ENCODE measurements at places on chromosomes 16 and 17.
A peak's percentile ranks its signal among the peaks of the same experiment; 100 is the strongest.

DNA sequence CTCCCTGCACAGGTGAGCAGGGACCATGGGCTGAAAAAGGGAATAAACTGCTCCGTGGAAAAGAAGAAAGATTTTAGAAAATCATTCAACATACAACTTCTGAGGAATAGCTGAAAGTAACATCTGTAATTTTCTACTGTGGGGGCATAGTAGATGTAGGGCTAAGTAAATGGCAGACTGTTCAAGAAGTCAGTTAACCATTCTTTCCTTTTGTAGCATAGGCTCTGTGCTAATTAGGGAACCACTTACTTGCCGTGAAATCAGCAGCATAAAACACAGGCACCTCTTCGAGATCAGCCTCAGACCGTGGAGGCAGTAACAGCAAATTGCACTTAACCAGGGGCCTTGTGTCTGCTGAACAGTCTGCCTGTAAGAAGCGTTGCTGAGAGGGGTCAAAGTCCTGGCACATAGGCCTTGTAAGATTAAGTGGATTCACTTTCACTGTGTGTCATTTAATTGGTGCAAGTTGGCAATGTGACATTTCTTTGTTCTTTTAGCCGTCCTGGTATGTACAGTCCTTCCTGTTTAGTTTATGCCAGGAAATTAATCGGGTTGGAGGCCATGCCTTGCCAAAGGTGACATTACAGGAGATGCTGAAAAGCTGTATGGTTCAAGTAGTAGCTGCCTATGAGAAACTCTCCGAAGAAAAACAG is 10.4 kb downstream of the COG1 start:
- no peak for DNase-seq

DNA sequence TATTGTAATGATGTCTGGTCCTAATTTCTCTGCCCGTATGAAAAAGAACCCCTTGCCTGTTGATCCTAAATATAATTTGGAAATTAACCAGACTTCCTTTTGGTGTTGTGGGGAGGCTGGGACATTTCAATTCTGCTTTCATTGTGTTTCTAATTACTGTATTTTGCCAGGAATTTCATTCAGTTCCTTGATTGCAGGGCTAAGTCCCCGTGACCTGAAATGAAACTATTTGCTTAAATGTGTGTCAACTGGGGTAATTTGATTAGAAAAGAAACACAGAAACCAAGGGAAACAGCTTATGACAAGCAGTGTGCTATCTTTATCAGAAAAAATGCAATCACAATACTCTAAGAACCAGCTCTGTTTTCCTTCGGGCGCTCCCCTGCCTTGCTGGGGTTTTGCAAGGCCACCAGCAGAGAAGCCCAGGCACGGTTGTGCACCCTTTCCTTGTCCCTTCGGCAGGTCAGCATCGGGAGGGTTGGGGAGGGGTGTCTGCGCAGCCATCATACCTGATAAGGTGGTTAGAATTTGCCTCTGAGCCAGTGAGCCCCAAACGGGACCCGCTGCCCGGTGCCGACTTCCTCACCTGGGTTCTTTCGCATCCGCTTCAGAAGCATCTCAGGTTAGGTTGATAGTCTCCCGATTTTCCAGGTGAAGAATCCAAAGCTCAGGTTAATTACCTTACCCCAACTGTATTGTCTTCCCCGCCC is 19.4 kb downstream of the KLHL36 start:
- DNase-seq: no peak

- no peak for DNase-seq
Measured at GRCh38 chr17:75889454-75889853, 7.3 kb downstream of the TRIM65 start.

DNA sequence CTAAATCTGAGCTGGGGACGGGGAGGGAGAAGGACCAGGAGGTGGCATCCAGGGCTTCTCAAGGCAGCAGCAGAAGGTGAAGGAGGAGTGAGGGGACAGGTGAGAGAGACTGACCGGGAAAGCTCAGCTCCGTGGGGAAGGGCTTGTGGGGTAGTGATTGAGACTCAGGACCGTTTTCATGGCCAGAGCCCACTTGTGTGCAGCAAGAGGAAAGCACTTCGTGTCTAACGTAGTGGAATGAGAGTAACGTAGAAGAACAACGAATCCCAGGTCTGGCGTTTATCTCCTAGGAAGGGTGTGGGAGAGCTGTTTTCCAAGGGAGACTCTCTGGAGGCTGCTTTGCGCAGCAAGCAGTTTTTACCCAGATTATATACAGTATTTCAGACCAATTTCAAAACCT is 1.3 kb upstream of the CDH3 start:
- no peak for DNase-seq

GRCh38 chr17:35448899-35449227 is 297 bp upstream of the SLFN13 start:
- no peak for DNase-seq

DNA sequence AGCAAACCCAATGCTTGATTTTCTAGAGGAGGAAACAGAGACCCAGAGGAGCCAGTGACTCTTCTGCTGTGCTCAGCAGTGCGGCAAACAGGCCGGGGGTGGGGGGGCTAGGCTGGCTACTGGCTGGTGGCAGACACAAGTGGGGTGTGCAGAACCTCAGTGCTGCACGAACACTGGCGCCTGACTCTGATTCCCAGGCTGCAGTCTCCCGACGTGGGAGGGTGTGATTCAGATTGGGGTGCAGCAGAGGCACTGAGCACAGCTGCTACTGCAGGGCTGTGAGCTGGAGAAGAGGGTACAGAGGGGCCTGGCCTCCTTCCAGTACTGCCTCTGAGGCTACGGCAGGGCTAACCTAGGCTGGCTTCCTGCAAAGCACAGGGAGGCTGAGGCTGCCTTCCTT is 8.1 kb downstream of the RPL19 start:
- no peak for DNase-seq

DNA sequence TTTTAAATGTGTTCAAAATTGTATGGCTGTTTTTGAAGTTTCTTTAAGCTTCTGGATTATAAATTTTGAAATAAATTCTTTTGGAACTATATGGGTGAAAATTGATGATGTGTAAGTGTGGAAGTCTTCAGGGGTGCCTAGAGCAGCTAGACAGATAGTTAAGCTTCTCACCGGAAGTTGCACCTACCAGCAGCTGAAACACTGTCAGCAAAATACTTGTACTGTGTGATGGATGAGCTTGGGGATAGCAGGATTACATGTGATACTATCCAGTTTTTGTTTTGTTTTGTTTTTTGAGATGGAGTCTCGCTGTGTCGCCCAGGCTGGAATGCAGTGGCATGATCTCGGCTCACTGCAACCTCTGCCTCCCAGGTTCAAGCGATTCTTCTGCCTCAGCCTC is 19.7 kb downstream of the RBL2 start:
- DNase-seq: no peak

GRCh38 chr17:63246344-63246743 is 199.8 kb downstream of the CYB561 start:
- DNase-seq: no peak

GRCh38 chr16:51876934-51877333 is 670.0 kb downstream of the TOX3 start:
- no peak for DNase-seq

DNA sequence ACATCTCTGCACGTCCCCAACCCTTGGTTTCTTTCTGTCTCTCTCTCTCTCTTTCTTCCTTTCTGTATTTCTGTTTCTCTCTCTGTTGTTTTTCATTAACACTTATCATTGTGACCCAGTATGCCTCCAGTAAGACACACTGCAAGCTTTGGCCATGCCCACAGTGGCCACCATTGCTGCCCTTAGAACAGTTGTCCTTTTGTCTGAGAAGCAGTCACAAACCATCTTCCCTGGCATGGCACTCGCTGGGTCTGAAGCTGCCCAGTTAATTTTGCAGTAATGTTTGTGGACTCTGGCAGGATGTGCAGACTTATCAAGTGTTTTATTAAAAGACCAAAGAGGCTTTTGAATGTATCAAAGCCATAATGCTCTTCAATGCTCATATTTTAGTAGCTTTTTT is 146.9 kb downstream of the MSI2 start:
- DNase-seq: no peak

- no peak for DNase-seq
Measured at GRCh38 chr16:87311387-87311786, 5.8 kb downstream of the C16orf95 start.

DNA sequence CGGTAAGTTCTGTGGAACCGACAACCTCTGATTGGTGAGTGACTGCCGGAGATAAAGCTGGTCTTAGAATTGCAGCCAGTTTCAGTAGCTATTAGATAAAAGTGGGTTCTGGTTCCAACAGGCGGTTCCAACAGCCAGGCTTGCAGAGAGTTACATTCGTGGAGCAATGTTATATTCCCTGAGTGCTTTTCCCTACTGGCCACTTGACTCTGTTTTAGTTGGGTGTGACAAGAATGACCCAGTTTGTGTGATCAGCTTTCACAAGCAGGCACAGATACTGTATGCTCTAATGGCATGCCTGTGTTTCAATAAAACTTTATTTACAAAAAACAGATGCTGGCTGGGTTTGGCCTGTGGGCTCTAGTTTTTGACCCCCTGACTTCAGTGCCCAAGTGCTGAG is 196.6 kb downstream of the SNX29 start:
- DNase-seq: no peak

DNA sequence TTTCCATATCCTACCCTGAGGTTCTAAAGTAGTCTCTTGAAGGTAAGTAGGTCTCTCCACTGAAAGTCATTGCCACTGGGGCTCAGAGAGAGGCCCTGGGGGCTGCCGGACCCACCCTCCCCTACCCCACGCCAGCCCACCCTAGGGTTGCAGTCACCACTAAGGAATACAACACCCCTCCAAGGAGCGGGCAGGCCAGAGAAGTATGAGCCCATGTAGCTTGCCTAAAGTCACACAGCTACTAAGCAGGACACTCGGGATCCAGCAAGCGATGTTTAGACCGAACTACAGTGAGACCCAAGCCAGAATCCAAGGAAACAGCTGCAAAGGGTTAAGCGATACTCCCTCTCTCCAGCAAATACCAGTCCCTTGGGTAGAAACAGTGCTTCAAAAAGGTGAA is 27.0 kb downstream of the C16orf78 start:
- DNase-seq: no peak

- no peak for DNase-seq
Measured at GRCh38 chr16:67932462-67932840, 789 bp upstream of the CTRL start.

DNA sequence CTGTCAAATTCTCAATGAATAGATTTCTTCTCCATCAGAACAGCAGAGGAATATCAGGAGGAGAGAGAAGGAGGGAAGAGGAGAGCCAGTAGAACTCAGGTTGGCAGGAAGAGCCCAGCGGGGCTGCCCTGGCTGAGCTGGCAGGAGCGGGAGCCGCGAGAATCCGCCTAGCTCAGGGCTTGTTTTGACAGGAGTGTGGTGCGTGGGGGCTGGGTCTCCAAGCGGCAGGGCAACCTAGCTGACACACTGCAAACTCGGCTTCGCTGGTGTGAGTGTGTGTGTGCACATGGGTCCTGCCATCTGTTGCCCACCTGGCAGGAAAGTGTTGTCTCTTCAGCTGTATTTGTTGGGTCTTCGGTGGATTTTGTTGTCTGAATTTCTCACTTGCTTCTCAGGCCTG is 27.9 kb upstream of the BCAR1 start:
- DNase-seq: peak; percentile 20

DNA sequence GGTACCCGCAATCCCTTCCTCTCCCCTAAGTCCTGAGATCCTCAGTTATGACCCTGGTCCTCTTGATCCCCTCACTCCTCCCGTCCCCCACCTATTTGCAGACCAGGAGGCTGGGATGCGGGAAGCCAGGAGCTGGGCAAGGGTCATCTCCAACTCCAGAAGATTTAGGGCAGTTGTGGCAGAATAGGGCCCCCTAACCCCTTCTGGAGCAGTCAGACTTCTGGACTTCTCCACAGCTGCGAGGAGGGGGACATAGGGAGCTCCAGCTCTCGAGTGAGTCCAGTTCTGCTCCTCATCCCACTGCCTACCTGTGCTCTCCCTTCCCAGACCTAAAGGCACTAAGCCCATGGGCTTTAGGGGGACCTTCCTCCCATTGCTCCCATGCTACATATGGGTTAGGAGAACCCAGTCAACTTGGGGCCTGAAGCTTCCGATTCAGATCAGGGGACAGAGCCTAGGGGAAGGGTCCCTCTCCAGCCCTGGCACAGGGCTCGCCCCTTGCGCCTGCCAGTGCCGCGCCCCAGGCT is 1.3 kb downstream of the WNK4 start:
- no peak for DNase-seq

DNA sequence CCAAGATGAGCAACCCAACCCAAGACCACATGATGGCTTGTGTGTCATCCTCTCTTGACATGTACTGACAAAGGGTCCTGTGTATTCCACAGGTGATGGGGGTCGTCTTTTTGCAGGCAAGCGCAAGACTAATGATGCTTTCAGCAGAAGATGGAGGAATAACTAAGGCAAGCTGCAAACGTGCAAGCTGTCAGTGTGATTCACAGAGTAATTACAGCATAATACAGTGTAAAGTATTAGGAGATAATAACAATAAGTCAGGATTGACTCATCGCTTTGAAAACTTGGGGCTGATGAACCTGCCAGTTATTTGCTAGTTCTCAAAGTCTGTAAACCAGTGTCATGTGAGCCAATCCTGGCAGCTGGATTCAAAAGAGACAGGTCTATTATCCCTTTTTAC is 41.6 kb upstream of the ASIC2 start:
- DNase-seq: no peak

GRCh38 chr16:66440970-66441369 is 13.9 kb downstream of the BEAN1 start:
- no peak for DNase-seq

Measured in astrocyte of the spinal cord (primary cell).